ENCODE measurements at places on chromosomes 1 and 21.

- DNase-seq = no peak
Observed at GRCh38 chr1:8312235-8313218, 5.4 kb upstream of the SLC45A1 start.

GRCh38 chr1:112509005-112509659, 367 bp downstream of the WNT2B start:
- no peak for DNase-seq

DNA sequence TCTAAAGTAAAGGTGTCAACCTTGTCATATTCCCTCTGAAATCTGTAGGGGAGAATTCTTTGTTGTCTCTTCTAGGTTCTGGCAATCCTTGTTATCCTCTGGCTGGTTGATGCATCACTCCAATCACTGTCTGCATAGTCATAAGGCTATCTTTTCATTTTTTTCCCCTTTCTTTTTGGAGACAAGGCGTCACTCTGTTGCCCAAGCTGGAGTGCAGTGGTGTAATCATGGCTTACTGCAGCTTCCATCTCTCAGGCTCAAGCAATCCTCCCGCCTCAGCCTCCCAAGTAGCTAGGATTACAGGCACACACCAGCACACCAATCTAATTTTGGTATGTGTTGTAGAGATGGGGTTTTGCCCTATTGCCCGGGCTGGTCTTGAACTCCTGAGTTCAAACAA, 12.9 kb downstream of the DPYD start:
- DNase-seq = no peak

GRCh38 chr1:17615157-17615556, 75.7 kb downstream of the ARHGEF10L start:
- DNase-seq = no peak

GRCh38 chr21:31530897-31531705, 128.4 kb upstream of the SOD1 start:
- DNase-seq = no peak

- DNase-seq = no peak
Observed at GRCh38 chr1:243461700-243462099, 205.9 kb downstream of the SDCCAG8 start.

DNA sequence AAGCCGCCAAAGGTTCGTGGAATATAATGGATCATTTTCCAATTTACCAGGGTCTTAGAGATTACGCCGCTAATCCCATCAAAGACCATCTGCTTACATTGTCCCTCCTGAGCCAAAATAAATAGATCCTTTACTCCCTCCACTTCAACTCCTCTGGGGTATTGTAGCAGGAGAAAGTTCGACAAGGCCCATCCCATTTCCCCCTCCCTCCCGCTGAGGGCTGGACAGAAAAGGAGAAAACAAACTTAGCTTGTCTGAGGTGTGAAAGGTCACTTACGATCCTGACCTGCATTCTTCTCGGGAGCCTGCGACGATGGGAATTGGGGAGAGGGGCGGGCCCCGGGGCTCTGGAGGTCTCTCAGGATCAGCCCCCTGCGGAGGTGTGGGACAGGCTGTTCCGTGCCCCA, 60.8 kb downstream of the MEF2D start:
- DNase-seq = no peak
